ENCODE measurements at places on chromosomes 12 and 14.

GRCh38 chr12:30458453-30458852 lies 237.2 kb downstream of the IPO8 start:
- DNase-seq, result no peak

- DNase-seq, result no peak
Measured at GRCh38 chr12:1322821-1323220, 271.6 kb downstream of the FBXL14 start.

DNA sequence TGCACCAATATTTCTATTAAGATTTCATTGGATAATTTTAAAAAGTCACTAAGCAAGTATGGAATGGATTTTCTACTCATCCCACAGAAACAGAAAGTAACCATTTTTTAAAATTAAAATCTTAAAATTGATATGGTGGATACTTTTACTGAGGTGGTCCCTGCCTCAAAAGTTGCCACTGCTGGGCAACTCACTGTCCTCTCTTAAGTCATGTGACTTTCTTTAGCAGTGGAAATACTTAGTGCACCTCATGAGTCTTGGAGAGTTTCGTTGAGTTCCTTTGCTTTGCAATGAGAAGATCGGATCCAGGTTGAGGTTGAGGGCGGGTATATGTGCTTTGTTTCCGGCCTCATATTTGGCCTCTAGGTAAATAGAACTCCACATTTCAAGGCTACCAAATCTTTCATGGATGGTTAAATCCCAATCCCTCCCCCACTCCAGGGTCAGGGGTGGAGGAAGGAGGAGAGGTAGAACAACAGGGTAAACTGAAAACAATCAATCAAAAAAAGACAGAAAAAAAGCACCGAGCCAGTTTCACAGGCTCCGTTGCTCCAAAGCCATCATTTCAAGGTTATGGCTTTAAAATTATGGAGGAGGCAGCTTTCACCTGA lies 39.5 kb upstream of the DUSP6 start:
- no peak for DNase-seq

GRCh38 chr14:74952697-74953484 lies 2.5 kb downstream of the PGF start:
- no peak for DNase-seq

- no peak for DNase-seq
Measured at GRCh38 chr12:87349681-87350080, 679.5 kb downstream of the C12orf50 start.

- DNase-seq, result no peak
Measured at GRCh38 chr12:10540776-10541205, 35.1 kb downstream of the EIF2S3B start.

DNA sequence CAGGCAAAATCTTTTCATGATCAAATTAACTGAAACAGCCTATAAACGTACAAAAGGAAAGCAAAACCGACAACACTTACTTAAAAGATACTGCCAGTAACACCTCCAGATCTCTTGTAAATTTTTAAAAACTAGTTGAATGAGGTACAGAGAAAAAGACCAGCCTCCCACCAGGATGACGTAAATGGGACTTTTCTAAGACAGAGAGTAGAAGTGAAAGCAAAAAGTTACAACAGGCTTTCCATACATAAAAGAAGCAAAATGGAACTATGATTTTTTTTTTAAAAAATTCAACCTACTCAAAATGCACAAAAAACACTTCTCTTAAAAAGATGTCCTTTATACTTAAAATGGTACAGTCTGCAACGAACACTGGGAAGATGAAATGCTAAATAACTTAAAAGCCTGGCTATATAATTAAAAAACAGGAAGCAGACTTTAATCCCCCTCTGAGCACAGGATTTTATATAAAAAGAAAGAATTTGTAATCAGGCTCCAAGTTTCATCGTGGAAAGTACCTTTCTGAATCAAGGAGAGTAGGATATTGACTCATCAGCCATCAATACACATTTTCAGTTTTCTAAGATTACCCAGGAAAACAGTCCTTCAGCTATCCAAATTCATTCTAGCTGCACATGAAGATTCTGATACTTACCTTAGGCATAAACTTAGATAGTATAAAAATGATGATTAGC lies 14.2 kb upstream of the MYO1A start:
- DNase-seq, result peak; percentile 24

DNA sequence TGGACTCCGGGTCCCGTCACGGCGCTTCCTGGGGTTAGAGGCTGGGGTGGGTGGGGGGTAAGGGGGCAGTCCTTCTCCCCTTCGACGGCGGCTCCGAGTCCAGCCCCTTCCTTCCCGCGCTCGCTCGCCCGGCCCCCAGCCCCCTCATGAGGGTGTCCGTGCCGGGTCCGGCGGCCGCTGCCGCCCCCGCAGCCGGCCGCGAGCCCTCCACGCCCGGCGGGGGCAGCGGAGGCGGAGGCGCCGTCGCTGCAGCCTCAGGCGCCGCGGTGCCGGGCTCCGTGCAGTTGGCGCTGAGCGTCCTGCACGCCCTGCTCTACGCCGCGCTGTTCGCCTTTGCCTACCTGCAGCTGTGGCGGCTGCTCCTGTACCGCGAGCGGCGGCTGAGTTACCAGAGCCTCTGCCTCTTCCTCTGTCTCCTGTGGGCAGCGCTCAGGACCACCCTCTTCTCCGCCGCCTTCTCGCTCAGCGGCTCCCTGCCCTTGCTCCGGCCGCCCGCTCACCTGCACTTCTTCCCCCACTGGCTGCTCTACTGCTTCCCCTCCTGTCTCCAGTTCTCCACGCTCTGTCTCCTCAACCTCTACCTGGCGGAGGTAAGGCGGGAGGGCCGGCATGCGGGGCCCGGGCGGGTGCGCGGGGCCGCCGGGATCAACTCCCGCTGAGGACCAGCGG lies 500 bp downstream of the GPR137C start:
- no peak for DNase-seq

GRCh38 chr12:97386133-97386581 lies 76.4 kb upstream of the RMST start:
- no peak for DNase-seq

- no peak for DNase-seq
Measured at GRCh38 chr12:52845946-52846345, 2.8 kb downstream of the KRT78 start.

GRCh38 chr14:21668377-21668776 lies 5.2 kb downstream of the OR4E1 start:
- no peak for DNase-seq

DNA sequence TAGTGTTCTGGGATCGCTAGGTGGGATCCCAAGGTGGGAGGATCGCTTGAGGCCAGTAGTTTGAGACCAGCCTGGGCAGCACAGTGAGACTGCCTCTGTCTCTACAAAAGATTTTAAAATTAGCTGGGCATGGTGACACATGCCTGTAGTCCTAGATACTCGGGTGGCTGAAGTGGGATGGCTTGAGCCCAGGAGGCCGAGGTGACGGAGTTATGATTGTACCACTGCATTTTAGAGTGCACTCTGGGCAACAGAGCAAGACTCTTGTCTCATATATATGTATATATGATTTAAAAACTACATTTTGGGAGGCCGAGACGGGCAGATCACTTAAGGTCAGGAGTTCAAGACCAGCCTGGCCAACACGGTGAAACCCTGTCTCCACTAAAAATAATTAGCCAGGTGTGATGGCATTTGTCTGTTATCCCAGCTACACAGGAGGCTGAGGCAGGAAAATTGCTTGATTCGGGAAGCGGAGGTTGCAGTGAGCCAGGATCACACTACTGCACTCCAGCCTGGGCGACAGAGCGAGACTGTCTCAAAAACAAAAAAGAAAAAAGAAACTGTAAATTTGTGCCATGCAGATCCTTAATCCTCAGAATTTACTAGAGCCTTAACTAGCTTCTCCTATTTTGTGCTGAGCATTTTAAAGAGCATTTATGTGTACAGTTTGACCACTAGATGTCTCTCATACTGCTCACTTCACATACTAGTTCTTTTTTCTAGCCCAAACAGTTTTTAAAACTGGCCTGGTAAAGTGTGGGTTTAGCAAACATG lies 114.8 kb downstream of the MON2 start:
- no peak for DNase-seq

GRCh38 chr14:28751467-28752058 lies 15.0 kb upstream of the FOXG1 start:
- no peak for DNase-seq

DNA sequence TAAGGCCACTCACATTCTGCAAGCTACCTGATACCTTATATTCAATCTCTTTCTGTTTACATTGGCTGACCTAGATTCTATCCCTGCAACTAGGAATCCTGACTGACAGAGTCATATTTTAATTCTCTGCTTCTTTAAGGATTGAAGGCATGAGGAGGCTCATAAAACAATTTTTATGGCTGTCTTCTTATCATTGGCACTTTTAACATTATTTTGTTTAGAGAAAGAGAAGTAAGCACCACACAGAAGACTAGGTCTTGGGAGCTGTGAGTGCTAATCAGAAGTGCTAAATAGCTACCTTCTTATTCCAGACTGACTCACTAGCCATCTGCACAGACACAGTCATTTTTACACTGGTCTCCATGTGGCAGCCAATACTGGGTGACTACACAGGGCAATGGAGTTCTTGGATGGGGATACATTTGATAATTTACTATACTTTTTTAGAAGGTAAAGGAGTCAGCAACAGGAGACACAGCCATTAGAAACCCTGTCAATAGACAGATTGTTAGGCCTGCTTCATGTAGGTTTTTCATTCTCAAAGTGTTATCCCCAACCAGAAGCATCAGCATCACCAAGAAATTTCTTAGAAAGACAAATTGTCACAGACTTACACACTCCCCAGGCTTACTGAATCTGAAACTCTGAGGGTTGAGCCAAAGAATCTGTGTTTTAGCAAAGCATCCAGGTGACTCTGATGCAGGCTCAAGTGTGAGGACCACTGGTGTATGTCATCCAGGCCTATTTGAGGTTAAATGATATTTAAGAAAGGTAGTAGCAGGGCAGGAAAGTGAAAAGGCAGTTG lies 214.1 kb downstream of the DUSP6 start:
- no peak for DNase-seq

GRCh38 chr12:46410495-46410894 lies 37.9 kb upstream of the SLC38A2 start:
- no peak for DNase-seq

DNA sequence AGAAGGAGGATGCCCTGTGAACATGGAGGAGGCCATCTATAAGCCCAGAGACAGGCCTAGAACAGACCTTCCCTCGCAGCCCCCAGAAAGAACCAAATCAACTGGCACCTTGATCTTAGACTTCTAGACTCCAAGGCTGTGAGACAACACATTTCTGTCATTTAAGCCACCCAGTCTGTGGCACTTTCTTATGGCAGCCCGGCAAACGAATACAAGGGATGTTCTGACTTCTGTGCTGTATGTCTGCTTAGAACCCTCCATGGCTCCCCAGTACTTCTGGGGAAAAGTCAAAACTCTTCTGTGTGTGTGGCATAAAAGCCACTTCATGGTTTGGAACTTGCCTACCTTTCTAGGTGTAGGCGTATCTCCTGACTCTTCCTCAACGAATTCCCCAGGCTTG lies 42.9 kb downstream of the RBM19 start:
- DNase-seq, result no peak

DNA sequence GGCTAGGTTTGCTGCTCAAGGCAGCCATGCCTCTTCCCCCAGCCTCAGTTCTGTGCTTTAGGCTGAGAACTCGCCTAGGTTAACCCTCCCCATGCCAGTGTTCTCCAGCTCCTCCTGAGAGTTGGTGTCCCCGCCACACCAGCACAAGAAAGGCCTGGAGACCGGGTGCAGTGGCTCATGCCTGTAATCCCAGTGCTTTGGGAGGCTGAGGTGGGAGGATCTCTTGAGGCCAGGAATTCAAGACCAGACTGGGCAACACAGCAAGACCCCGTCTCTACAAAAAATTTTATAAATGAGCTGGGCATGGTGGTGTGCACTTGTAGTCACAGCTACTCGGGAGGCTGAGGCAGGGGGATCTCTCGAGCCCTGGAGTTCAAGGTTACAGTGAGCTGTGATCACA lies 10.2 kb downstream of the RIN3 start:
- DNase-seq, result no peak

- DNase-seq, result no peak
Measured at GRCh38 chr14:35390577-35391387, 13.8 kb downstream of the NFKBIA start.

DNA sequence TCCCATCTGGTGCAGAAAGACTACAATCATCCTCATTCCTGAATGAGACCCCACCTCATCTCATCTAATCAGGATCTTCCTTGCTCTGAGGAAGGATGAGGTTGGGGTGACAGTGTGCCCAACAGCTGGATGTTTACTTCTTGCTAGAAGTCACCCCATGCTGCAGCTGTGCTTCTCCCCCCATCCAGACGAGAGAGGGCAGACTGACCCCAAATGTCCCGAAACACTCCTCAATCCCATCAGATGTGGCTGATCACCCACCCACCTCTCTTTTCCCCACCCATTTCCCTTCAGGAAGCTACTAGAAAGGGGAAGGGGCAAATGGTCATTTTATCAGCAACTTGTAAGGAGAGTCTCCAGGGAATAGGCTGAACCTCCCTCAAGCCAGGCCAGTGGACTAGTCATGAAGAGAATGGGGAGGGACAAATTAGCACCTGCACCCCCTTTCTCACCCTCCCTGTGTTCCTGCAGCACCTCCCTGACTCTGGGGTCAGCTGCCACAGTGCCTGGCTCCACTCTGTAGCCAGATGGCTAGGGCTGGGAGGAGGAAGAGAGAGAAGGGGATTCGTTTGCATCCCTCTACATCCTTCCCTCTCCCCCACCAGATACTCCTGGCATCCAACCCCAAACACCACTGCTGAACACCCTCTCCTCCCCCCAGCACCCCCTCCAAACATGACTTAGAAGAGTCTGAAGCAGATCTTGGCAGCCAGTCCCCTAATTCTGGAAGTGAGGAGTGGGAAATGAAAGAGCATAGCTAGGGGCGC lies 2.8 kb upstream of the BAZ2A start:
- DNase-seq, result no peak

DNA sequence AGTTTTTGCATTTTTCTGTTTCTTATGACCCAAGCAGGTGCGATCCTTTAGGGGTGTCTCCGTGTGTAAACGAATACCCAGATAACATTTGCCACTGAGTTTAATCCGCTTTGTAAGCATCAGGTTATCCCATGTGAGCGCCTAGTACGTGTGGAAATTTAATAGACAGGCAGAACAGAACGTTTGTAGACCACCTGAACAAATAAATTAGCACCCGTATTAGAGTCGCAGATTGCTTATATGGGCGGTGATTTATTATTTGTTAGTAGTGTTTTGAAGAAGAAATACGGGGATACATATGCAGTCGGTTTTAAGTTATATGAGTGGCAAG lies 325 bp downstream of the C12orf60 start:
- no peak for DNase-seq

- DNase-seq, result no peak
Measured at GRCh38 chr12:66600903-66601302, 78.0 kb downstream of the GRIP1 start.

GRCh38 chr12:129001-129400 lies 62.4 kb downstream of the IQSEC3 start:
- no peak for DNase-seq

GRCh38 chr12:106274575-106275121 lies 26.8 kb upstream of the CKAP4 start:
- DNase-seq, result no peak

Measured in activated T-helper 9 cell treated with anti-CD3 and anti-CD28 coated beads, Interleukin-2, amount 50 U/mL, for 16 hours (primary cell).